ENCODE measurements at places on chromosomes 2 and 18.
A peak's percentile ranks its signal among the peaks of the same experiment; 100 is the strongest.

GRCh38 chr2:120567128-120567527 is 168.5 kb upstream of the GLI2 start:
- no peak for DNase-seq

DNA sequence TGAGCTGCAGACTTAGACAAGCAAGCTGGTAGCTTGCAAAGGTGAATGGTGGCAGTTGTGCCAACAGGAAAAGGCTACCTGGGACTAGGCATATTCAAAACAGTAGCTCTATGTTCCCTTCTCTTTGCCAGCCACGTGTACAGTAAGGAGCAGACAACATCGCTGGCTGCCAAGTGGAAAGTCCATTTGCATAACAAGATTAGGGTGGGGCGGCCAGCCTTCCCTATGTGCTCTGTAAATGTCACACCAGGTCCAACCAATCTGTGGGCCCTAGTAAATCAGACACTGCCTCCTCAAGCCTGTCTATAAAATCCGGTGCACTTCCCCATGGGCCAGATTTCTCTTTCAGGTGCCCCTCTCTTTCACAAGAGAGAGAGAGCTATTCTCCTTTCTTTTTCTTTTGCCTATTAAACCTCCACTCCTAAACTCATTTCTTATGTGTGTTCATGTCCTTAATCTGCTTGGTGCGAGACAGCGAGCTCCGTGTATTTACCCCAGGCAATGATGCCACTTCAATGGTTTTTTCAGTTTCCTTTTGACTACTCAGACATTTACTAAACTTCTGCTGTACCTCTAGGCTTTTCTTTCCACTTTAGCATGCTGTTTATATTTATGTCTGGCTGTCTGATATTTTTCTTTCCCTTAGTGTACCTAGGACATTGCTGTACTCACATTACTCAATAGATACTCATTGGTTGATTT is 297.4 kb upstream of the GCFC2 start:
- DNase-seq, result no peak

DNA sequence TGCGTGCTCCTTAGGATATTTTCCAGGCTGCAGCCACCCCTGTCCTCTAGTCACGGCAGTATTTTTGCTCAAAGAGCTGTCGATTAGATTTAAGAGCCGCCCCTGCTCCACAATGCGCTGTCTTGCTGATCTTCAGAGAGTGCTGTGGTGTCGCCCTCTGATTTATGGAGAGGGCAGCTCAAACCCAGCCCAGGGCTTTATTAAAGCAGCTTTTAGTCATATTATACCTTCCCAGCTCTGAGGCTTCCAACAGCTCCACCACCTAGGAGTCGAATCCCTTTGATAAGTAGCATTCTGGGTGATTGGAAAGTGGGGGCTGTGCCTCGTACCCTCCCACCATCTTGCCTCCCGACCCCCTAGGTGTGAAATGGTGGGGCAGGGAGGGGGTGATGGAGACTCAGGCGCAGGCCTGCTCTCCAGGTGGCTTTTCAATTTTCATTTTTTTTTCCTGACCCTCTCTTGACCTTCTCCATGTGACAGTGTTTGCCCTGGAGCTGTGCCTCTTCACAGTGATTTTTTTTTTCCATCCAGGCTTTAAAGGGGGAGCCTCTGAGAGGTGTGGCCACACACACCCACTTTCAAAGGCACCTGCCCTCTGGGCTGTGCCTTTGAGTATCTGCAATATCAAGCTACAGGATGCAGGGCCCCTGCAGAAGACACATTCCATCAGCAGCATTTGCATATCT is 53.1 kb upstream of the NRP2 start:
- no peak for DNase-seq

DNA sequence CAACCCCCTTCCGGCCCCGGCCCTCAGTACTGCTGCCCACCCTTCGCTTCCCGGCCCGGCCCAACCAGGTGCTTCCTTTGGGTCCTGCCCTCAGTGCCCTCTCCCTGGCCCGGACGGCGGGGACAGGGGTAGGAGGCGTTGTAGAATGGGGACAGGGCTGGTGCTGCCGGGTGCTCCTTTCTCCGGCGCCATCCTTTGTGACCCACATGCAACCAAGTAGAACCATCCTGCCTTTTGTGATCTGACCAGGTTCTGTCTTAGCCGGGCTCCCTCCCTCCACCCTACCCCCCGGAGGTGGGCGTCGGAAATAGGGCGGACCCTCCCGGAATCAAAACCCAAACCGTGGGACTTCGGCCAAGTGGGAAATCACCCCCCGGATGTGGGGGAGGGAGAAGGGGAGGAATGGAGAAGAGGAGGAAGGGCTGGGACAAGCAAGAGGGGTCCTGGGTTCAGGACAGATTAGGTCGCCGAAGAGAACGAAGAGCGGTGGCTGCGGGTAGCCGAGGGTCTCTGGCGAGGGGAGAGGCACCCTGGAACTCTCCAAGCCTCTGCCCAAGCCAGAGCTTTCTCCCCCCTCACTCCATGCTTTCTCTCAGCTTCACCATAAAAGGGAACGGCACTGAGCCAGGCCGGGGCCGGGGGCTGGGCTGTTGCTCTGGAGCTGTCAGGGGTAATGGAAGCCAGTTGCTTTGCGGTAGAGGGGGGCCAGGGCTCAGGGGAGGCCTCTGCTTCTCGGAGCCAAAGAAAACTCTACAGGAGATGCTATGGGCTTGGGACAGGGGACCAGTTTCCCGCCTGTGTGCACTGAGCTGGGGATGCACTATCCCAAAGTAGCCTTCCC is 756 bp upstream of the OST4 start:
- peak; percentile 42 for DNase-seq

GRCh38 chr2:139850254-139850890 is 1070.2 kb upstream of the NXPH2 start:
- DNase-seq, result no peak

- no peak for DNase-seq
Measured at GRCh38 chr2:1051075-1051474, 100.4 kb downstream of the SNTG2 start.

DNA sequence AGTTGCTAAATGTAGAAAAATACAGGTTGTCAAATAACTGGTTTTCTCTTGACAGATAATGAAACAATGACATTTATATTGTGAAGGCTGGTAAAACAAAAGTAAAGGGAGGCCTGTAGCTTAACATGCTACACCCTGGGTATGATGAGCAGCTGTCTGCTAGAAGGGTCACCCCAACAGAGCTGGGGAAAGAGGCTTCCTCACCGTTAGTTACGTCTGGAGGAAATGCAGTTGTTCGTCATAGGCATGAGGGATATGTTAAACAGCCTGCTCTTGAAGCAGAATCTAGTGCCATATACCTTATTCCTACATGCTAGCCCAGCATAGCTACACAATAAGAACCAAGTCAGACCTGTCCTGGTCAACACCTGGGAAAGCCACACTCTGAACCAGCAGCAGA is 49.9 kb downstream of the LPIN2 start:
- no peak for DNase-seq

DNA sequence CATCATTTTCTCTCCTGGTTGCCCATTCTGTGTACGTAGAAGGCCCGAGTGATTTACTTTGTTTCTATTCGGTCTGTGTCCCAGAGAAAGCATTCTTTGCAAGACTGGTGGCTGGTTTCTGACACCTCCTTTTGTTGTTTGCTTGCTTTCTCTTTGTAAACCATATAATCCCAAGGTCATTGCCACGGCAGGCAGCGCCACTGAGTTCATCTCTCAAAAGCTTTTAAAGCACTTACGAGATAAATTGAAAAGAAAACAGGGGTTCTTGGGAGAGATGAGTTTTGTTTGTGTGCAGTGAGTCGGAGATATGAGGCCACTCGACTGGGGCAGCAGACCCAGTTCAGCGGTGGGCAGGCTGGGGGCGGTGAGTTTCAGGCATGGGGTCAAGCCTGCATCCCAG is 137.6 kb downstream of the NCK2 start:
- no peak for DNase-seq

DNA sequence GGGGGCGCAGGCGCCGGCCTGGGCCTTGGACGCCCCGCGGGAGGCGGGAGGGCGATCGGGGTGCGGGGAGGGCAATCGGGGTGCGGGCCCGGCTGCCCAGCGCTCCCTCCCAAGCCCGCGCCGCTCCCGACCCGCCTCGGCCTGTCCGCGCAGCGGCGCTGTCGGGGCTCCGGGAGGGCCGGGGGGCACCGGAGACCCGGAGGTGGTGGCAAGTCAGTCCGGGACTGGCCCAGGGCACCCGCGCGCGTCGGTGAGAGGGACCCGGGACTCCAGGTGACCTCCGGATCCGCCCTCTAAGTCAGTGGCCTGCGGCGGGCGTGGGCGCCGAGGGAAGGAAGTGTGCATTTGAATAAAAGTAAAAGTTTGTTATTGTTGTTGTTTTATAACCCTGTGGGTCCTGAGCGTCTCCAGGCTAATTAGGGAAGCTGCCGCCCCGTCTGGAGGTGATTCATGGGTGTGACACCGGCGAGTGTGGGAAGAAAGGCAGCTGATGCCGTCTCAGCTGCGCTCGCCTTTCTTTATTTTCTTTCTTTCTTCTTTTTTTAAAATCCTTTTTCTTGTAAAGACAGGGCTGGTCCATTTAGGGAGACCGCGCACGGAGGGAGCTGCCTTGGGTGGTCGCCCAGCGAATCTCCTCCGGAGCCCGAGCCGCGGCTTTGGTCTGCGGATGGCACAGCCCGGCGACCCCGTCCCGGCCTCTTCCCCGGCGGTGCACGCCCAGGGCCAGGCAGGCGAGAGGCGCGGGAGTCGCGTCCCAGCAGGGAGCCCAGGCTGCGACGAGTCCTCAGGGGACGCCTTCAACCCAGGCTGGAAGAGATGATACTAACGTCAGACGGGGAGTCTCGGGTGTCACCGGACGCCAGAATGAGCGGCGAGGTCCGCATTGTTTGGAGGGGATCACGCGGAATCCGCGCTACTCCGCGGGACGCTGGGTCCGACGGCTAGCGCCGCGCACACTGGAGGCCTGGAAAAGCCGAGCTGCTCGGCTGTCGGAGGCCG is 627 bp upstream of the CRACDL start:
- no peak for DNase-seq

GRCh38 chr2:203018181-203018580 is 3.5 kb downstream of the NBEAL1 start:
- DNase-seq, result no peak

GRCh38 chr2:179193759-179194394 is 70.8 kb downstream of the SESTD1 start:
- no peak for DNase-seq

DNA sequence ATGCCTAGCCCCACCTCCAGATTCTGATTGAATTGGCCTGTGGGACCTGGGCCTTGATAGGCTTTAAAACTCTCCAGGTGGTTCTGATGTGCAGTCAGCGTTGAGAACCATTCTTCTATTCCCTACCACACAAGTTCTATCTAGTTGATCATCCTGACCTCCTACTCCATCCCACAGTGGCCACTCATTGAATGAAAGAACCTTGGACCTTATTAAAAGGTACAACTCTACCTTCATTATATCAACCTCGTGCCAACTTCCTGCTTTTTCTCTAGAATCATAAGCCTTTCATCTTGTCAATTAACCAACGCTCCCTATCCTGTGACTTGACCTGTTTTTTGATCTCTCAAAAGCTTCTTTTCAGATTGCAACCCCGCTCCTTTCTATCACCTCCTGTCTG is 55.8 kb downstream of the SLC40A1 start:
- no peak for DNase-seq

DNA sequence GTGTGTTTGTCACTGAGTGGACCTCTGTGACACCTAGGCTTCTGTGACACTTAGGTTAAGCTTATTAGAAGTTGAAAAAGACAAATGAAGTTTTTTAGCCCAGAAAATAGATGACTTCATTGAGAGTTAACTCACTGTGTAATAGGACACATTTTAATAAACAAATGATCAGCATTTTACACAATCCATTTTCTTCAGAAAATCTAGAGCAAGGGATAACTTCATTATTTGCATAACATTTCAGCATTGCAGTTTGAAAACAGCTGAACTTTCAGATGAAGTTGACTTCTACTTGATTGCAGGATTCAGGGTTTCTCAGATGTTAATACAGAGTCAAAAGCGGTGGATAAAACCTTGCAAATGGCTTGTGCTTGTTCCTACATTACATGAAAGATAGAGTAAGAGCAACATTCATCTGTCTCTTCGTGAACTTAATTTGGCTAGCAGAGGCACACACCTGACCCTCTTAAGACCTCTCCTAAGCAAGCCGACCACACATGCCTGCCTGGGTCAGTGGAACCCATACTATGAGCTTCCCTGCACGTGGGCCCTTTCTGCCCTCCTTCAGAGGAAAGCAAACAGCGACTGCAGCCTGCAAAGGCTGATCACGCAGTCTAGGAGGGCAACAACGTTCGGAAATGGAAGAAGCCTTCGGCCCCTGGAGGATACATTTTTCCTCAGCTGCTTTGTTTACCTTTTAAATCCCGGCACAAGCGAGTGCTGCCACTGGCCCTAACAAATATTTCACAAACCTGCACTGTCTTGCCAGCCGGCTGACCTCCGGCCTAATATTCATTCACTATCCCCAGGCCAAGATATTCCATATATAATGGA is 16.6 kb downstream of the ITGB1BP1 start:
- DNase-seq, result no peak

DNA sequence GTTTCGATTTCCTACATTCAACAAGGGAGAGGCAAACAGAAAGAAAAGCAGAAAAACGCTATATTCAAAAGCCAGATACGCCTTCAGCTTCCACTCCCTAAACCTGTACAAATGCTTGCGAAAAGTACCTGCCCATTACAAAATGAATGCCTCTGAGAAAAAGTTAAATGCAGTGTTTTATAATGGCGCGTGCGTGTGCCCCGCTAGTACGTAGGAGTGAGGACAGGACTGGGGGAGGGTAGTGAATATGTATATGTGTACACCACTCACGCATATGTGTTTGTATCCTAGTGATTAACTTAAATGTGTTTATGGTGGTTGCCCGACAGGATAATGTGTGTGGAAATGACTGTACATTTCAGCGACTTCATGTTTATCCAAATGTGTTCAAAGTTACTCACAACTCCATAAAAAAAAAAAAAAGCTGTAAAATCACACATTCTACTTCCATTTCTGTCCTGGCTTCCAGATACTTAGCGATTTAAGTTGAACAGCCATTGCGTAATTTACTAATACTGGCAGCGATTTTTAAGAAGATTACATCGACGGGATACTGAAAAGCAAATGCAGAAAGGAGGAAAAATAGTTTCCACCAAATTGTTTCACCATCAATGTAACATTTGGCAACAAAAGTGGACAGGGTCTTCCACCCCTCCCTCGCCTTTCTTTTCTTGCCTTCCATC is 1.3 kb downstream of the NEUROD1 start:
- no peak for DNase-seq

- no peak for DNase-seq
Measured at GRCh38 chr18:61189376-61189775, 143.9 kb upstream of the CDH20 start.

DNA sequence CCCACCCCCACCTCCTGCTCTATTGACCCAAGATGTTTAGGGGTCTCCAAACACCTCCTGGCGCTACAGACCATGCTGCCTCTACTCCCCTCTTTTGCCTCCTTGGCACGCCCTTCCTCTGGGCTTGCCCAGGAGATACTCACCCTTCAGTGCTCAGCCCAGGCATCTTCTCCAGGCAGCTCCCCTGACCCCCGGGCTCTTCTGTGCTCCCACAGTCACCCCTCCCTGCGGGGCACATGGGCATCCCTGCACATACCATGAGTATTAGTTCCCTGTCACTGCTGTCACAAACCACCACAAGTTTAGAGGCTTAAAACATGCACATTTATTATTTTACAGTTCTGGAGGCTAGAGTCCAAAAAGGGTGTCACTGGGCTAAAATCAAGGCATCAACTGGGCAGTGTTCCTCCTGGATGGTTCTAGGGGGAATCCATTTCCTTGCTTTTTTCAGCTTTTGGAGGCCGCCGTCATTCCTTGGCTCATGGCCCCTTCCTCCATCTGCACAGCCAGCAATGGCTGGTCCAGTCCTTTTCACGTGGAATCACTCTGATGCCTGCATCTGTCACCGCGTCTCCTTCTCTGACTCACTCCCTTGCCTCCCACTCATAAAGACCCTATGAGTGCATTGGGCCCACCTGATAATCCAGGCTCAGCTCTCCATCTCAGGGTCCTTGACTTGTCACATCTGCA is 230.4 kb upstream of the COPS8 start:
- no peak for DNase-seq

Measured in C1 segment of cervical spinal cord (tissue), 14 donors.